ENCODE measurements at places on chromosomes 2 and 18.

DNA sequence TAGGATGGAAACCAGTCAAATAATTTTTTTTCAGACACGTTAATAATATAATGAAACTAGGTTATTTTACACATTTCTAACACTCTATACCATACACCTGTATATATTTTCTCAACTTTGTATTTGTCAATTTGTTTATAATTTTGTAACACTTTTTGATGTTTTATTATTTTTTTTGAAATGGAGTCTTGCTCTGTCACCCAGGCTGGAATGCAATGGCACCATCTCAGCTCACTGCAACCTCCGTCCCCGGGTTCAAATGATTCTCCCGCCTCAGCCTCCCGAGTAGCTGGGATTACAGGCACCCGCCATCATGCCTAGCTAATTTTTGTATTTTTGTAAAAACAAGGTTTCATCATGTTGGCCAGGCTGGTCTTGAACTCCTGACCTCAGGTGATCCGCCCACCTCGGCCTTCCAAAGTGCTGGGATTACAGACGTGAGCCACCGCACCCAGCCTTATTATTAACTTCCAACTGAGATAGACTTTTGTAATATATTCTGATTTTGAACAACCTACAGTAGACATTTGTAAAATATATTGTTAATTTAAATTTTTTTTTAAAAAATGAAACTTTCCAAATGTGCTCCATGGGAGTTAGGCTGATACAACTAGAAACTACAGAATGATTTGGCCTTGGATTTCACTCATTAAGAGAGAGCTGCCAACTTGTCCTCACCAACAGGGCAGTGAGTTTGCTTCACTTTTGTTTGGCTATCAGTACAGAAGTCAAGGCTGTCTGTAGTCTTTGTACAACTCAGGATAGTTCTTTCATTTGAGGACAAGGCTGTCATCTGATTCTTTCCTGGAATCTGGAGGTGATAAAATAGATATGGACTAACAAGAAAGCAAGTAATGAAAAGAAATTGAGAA, 33.9 kb upstream of the COBLL1 start:
- no peak for DNase-seq

- DNase-seq = no peak
Observed at GRCh38 chr2:86628091-86628522, 4.4 kb upstream of the RNF103 start.

DNA sequence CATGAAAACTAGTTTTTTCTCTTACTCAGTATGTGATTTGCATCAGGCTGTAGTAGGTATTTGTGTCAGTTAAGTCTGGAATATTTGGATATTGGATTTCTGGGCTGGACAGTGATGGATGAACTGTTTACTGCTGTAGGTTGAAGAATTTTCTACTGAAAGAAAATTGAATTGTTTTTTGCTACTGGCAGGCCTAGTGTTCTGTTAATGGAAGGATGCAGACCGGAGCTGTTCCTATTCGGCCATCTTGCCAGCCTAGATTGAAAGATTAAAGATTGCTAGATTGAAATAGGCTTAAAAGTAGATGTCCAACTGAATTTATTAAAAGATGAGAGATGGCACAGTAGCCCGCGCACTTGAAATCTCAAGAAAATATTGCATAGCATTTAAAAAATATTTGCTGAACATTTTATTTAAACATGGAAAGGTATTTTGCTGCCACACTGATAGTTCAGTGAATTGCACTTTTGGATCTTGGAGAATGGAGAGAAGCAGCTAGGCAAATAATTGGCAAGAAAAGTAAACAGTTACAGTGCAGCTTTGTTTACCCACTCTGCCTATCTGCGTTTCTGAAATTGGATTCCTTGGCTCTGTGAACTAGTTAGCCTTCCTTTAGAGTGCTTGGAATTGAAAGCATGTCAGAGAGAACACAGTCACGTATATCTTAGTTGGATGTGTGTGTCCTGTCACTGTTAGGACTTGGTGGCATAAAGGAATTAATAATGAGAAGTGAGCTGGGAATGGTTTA, 54.1 kb downstream of the EPB41L5 start:
- DNase-seq = no peak

DNA sequence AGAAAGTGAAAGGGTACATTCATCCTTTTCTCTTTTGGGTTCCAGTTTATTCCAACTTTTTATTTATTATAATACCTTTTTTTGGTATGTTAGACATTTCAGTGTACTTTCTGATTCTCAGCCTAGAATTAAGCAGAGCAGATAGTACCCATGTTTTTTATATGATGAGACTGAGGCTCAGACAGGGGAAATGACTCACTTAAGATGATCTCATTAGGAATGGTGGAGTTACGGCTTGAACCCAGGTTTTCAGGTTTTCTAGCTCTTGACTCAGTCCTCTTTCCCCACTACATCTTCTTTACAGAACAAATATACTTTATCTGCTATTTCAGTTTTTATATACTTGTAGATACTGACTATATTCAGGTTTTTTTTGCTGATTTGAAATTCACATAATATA, 51.7 kb upstream of the OTX1 start:
- no peak for DNase-seq

- no peak for DNase-seq
Observed at GRCh38 chr2:32330136-32330535, 26.7 kb upstream of the BIRC6 start.

DNA sequence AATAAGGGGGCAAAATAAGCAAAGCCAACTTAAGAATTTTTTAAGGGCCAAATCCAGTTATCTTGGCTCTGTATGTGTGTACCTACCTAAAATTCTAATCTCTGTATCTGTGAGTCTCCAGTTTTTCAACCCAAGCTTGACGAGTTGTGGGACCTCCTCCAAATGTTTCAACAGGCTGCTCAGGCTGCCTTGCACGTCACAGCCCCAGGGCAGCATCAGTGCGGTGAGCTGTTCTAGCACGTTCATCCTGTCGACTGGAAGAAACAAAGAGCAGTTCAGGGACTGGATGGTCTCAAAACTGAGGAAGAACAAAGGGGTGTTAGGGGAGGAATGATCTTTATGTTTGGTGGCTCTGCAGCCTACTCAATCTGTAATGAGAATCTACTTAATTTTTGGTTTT, 29.4 kb downstream of the NLRC4 start:
- peak; percentile 30 for DNase-seq
